ENCODE measurements at places on chromosomes 3 and 15. TPM values are rescaled to one million over a fixed set of nuclear protein-coding genes. Genes with fewer than 3 reads are reported as not detected.

- peaks cover 4% of the 10 kb centered on the region for H3K36me3 ChIP-seq
- no peaks in the 10 kb centered on the region for H3K4me1 ChIP-seq
- no peak overlapping the region for H3K27ac ChIP-seq
These were observed 29.8 kb downstream of the DTWD1 start for GRCh38 chr15:49650676-49651075.

- peaks cover 28% of the 10 kb centered on the region for H3K27me3 ChIP-seq
- no peaks in the 10 kb centered on the region for H3K36me3 ChIP-seq
- H3K4me3 ChIP-seq = no peak overlapping the region
- no peak for DNase-seq
- no peak overlapping the region for H3K27ac ChIP-seq
These were observed 52.8 kb downstream of the RHCG start for GRCh38 chr15:89443581-89443980.

DNA sequence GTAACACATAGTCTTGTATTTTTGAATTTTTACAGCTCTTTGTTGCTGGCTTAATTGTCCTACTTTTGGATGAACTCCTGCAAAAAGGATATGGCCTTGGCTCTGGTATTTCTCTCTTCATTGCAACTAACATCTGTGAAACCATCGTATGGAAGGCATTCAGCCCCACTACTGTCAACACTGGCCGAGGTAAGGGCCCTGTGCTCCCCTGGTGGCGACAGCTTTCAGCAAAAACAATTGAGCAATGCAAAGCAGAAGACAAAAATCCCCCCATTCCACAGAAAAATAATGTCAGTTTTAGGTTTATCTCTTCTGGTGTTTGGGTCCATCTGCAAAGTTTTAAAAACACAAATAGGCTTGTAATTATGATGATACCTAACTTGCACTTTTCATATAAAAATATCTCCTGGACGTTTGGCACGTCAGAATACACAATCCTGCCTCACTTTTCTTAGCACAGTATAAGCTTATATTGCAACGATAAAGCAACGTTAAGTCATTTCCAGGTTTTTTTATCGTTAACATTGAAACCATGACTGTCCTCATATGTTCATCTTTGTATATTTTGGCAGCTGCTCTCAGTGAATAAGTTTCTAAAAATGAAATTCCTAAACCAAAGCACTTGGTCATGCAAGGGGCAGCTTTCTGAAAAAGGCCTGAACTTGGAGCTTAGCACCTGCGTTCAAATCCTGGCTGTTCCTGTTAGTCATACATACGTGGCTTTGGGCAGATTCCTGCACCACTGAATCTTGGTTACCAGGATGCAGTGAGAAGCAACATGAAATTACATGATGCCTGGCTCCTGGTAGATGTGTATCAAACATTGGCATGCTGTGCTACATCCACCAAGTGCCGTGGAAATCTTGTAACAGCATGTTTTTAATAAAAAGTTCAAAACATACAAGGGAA, 8.5 kb downstream of the SEC61A1 start:
- H3K36me3 ChIP-seq = peaks cover 90% of the 10 kb centered on the region
- no peak for DNase-seq
- no peaks in the 10 kb centered on the region for H3K27me3 ChIP-seq
- no peak overlapping the region for H3K4me3 ChIP-seq
- H3K4me1 ChIP-seq = no peaks in the 10 kb centered on the region

DNA sequence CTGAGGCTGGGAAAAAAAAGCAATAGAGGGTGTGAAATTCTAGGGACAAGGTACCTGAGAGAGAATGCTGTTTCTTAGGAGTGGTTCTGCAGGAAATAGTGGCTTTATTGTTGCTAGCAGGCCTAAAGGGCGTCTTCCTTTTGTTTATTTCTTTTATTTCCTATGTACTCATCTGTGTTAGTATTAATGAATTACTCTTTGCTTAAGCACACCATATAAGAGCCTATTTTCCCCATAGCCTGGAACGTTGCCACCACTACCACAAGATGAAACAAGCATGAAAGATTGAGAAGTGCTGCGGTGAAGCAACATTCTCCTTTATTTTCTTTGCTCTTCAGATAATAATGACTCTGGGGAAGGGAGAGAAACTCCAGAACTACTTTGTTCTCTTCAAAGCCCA, 21.3 kb upstream of the GOLIM4 start:
- H3K36me3 ChIP-seq = no peaks in the 10 kb centered on the region
- H3K4me1 ChIP-seq = no peaks in the 10 kb centered on the region
- DNase-seq = no peak
- H3K4me3 ChIP-seq = no peak overlapping the region
- H3K27ac ChIP-seq = no peak overlapping the region

GRCh38 chr15:73754461-73754860, 1.3 kb upstream of the INSYN1 start:
- no peak overlapping the region for H3K4me3 ChIP-seq
- no peak for DNase-seq
- no peak overlapping the region for H3K27ac ChIP-seq
- no peaks in the 10 kb centered on the region for H3K4me1 ChIP-seq
- peaks cover 25% of the 10 kb centered on the region for H3K27me3 ChIP-seq

- peaks cover 4% of the 10 kb centered on the region for H3K36me3 ChIP-seq
- no peak overlapping the region for H3K27ac ChIP-seq
- no peak for DNase-seq
These were observed 6.8 kb downstream of the LTK start for GRCh38 chr15:41506796-41507341.

DNA sequence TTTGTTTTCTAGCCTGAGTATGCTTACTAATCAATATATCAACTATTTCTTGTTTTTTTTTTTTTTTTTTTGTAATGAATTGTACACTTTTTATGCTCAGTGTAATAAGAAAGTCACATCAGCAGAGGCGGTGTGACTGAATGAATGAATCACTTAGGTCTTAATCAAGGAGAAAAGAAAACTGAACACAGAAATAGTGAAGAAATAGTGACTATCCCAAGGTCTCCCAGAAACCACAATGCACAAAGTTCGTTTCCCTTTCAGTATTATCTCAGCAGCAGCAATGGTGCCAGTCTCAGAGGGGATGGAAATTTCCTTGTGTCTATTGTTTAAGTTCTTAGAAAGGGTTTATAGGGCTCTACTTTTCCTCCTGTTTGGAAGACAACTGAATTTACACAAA, 80.7 kb downstream of the NR1I2 start:
- no peaks in the 10 kb centered on the region for H3K27me3 ChIP-seq
- peaks cover 44% of the 10 kb centered on the region for H3K36me3 ChIP-seq
- no peak for DNase-seq
- H3K27ac ChIP-seq = no peak overlapping the region

GRCh38 chr3:122635789-122636188, 44.9 kb upstream of the PARP14 start:
- no peak overlapping the region for H3K4me3 ChIP-seq
- no peaks in the 10 kb centered on the region for H3K4me1 ChIP-seq
- H3K36me3 ChIP-seq = no peaks in the 10 kb centered on the region
- no peak overlapping the region for H3K27ac ChIP-seq
- DNase-seq = no peak
- H3K27me3 ChIP-seq = 0 out of 2 replicates have a peak, but pooled peaks cover 2% of the 10 kb centered on the region

GRCh38 chr3:30631243-30631904, 25.0 kb downstream of the TGFBR2 start:
- no peaks in the 10 kb centered on the region for H3K36me3 ChIP-seq
- no peak for DNase-seq
- H3K4me1 ChIP-seq = peaks cover 39% of the 10 kb centered on the region
- H3K27me3 ChIP-seq = no peaks in the 10 kb centered on the region

GRCh38 chr15:71451130-71451529, 335.9 kb downstream of the THSD4 start:
- H3K36me3 ChIP-seq = no peaks in the 10 kb centered on the region
- H3K27me3 ChIP-seq = no peaks in the 10 kb centered on the region
- H3K27ac ChIP-seq = no peak overlapping the region
- DNase-seq = no peak
- H3K4me1 ChIP-seq = peaks cover 30% of the 10 kb centered on the region

GRCh38 chr3:62238003-62238402, 135.3 kb downstream of the FEZF2 start:
- H3K4me3 ChIP-seq = no peak overlapping the region
- H3K4me1 ChIP-seq = no peaks in the 10 kb centered on the region
- DNase-seq = no peak
- H3K27me3 ChIP-seq = no peaks in the 10 kb centered on the region
- no peaks in the 10 kb centered on the region for H3K36me3 ChIP-seq
- no peak overlapping the region for H3K27ac ChIP-seq

- no peak overlapping the region for H3K27ac ChIP-seq
- H3K27me3 ChIP-seq = no peaks in the 10 kb centered on the region
- peaks cover 4% of the 10 kb centered on the region for H3K36me3 ChIP-seq
- H3K4me1 ChIP-seq = no peaks in the 10 kb centered on the region
- H3K4me3 ChIP-seq = no peak overlapping the region
- no peak for DNase-seq
These were observed 151.3 kb downstream of the NR1I2 start for GRCh38 chr3:119933207-119933606.

DNA sequence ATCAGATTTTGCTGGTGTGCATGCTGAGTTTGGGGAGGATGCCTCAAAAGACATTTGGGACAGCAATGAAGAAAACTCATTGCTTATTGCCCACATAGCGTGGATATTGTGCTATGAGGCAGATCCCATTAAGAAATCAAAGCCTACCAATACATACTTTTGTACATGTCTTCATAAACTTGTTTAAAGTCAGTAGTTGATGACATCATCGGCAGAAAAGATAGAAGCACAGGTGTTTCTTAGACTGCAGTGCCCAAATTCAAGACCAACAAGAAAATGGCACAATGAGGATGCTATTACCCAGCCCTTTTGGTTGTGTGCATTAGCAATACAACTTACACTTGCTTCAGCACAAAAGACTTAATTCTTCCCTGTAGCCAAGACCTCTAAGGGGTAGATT, 428.7 kb upstream of the RARB start:
- no peaks in the 10 kb centered on the region for H3K4me1 ChIP-seq
- peaks cover 5% of the 10 kb centered on the region for H3K27me3 ChIP-seq
- no peak overlapping the region for H3K27ac ChIP-seq
- H3K4me3 ChIP-seq = no peak overlapping the region
- no peak for DNase-seq

DNA sequence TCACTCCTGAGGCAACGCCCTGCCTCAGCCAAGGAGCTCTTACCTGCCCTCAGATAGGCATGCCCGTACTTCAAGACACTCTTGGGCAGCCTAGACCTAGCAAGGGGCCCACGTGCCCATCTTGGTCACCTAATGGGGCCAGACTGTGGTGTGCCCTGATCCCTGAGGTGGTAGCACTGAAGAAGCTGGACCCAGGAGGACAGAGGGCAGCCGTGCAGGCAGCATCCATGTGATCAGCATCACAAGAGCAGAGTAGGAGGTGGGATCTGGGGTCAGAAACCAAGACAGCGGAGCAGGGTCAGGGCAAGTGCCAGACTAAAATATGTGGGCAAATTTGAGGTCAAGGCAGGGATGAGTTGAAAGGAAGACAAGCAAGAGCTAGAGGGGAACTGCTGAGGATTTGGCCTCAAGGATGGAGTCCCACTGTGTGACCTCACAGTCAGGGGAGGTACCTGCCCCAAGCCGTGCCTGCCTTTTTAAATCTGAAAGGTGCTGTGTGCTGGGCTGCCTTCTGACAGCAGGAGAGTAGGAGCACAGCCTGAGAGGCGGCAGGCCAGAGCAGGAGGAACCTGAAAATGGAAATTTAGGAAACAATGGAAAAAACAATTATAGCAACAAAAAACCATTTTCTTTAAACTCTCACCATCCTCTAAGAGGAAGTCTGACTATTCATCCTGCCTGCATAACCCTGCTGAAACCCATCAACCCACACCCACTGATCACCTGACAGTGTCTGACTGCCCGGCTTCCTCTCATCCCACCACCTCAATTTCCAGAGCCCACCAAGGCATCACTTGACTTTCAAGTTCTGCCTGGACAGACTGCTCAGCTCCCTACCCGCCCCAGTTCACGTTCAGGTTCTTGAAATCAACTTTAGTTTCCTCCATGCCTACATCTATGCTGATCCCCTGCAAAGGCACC, 7.3 kb downstream of the ZBTB38 start:
- DNase-seq = no peak
- H3K27ac ChIP-seq = no peak overlapping the region
- H3K36me3 ChIP-seq = peaks cover 33% of the 10 kb centered on the region

- no peak overlapping the region for H3K27ac ChIP-seq
- peak; percentile 27 for DNase-seq
- H3K4me1 ChIP-seq = no peaks in the 10 kb centered on the region
These were observed 18.4 kb downstream of the GCSAM start for GRCh38 chr3:112114576-112115160.

DNA sequence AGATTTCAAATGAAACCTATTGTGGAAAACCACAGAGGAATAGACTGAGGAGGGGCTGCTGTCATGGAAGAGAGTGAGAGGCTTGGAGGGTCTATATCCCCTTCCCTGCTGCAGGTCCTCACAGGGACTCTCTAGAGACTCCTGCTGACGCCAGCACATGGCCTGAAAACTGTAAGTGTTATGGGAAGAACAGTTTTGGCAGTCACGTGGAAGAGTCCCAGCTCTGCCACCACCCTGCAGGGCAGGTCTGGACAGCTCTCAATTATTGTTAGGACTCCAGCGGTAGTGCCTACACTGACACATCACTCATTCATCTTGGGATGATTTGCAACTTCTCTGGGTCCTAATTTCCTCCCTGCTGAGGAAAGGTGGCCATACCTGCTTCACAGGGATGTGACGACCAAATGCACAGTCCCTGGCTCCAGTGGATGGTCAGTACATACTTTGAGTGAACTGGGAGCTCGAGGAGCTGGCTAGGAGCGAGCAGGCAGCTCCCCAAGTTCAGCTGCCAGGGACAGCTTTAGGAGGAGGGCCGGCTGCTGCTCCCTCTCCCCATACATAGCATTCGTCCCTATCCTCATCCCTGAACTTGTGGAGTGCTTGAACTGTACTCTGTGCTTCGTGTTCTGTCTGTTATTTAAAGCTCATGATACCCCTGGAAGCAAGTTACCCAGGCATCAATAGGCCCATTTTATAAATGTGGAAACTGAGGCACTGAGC, 49.2 kb downstream of the CTXND1 start:
- no peak overlapping the region for H3K4me3 ChIP-seq
- H3K27ac ChIP-seq = no peak overlapping the region
- DNase-seq = no peak
- no peaks in the 10 kb centered on the region for H3K4me1 ChIP-seq
- no peaks in the 10 kb centered on the region for H3K36me3 ChIP-seq
- H3K27me3 ChIP-seq = no peaks in the 10 kb centered on the region

- no peaks in the 10 kb centered on the region for H3K36me3 ChIP-seq
- H3K27ac ChIP-seq = no peak overlapping the region
- no peak for DNase-seq
- no peaks in the 10 kb centered on the region for H3K4me1 ChIP-seq
- H3K27me3 ChIP-seq = no peaks in the 10 kb centered on the region
These were observed 423.6 kb downstream of the LPP start for GRCh38 chr3:188577539-188577938.

DNA sequence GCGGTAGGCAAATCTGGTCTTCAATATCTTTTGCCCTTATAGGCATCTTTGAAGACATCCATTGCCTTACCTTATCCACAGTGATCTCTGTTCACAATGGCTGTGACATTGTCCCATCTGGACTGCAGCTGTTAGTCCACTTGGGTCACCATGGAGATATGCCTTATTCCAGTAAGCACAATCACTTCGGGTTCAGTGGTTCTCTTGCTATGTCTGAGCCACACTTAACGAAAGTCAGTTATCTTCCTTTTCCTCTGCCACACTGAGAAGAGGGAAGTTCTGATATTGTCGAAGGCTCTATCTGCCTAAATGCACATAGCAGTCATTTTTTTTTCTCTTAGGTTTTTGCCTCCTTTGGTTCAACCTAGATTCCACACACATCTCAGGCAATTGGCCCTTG, 119.0 kb upstream of the SATB1 start:
- no peaks in the 10 kb centered on the region for H3K27me3 ChIP-seq
- H3K27ac ChIP-seq = no peak overlapping the region
- DNase-seq = no peak
- no peaks in the 10 kb centered on the region for H3K36me3 ChIP-seq
- H3K4me3 ChIP-seq = no peak overlapping the region

HRG gene
- total RNA-seq = not detected

CCDC54 gene
- total RNA-seq = not detected

PLIN1 gene
- total RNA-seq = not detected

FYCO1 gene
- 7.2 TPM for total RNA-seq

GOLGA8J gene
- not detected for total RNA-seq

GTF2A2 gene
- 129 TPM for total RNA-seq

All from SJCRH30 (cell line).